Stimulated activated CD4-positive, alpha-beta T cell treated with anti-CD3 and anti-CD28 coated beads, Interleukin-15, amount 100 ng/mL, for 1 hour (primary cell): ENCODE measurements at places on chromosomes 5 and 9.

- DNase-seq: no peak
Observed at GRCh38 chr9:111914749-111915424, 18.3 kb downstream of the UGCG start.

GRCh38 chr9:99977033-99977792 is 70.8 kb downstream of the STX17 start:
- DNase-seq: no peak

GRCh38 chr5:145712245-145712644 is 122.9 kb downstream of the PRELID2 start:
- no peak for DNase-seq

DNA sequence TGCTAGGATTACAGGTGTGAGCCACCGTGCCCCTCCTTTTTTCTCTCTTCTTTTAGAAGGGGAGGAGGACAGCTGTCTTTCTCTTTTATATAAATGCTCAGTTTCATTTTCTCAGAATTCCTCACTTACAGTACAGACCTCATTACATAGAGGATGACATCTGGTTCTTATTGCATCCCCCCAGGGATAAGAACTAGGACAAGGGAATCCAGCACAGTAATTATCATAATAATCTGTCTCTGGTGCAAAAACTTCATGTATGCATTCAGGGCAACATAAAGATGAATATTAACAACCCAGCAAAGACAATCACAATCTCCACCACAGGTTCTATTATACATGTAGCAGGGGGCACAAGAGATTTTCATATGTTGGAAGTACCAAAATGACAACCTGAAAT is 5.1 kb downstream of the SPZ1 start:
- DNase-seq: no peak

DNA sequence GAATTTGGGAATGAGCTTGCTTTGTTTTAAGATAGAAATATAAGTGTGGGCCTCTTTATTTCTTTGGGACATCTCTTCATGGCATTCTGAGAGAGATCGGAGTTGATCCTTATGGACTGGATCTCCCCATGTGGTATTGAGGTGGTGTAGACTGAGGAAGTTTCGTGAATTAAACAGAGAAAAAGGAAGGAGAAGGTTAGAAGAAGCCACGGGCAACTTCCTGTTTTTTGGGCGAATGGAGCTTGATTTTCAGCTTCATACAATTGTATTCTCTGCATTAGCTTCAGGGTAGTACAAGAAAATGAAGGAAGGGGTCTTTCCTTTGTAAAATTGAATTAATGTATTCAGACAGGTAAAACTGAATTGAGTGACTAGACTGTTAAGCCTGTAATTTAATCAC is 70.5 kb upstream of the HMHB1 start:
- no peak for DNase-seq

DNA sequence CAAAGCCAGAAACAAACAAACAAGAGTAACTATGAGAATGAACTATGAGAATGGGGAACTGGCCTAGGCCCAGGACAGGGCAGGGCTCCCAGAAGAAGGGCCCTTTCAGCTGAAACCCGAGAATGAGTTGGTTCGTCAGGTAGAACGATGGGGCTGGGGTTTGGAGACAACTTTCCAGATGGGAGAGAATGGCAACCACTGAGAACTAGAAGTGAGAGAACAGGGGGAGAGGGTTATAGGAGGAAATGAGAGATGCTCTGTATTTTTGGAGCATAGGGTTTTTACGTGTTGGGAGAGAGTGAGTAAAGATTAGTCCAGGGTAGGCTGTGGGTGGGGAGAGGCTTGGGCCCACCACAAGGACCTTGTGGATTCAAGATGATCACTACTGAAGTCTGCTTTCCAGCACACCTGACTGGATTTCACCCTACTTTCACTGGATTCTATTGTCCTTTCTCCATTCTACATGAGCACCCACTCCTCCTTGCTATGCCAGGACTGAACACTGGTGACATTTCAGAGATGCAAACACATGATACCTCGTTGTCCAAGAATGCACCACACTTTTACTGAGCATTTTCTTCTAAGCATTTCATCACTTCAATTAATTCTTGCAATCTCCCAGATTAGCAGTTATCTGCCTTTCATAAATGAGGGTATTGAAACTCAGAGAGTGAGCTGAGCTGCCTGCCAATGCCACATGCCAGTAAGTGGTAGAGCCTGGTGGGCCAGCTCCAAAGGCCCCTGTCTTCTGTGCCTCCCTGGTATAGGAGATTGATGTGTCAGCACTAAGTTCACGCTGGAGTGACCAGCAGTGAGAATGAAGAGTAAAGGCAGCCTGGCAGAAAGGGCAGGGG is 3.2 kb upstream of the TMEM268 start:
- DNase-seq: no peak

- DNase-seq: no peak
Observed at GRCh38 chr9:132152231-132152630, 9.6 kb upstream of the NTNG2 start.

GRCh38 chr5:42828671-42829070 is 17.0 kb upstream of the SELENOP start:
- no peak for DNase-seq

DNA sequence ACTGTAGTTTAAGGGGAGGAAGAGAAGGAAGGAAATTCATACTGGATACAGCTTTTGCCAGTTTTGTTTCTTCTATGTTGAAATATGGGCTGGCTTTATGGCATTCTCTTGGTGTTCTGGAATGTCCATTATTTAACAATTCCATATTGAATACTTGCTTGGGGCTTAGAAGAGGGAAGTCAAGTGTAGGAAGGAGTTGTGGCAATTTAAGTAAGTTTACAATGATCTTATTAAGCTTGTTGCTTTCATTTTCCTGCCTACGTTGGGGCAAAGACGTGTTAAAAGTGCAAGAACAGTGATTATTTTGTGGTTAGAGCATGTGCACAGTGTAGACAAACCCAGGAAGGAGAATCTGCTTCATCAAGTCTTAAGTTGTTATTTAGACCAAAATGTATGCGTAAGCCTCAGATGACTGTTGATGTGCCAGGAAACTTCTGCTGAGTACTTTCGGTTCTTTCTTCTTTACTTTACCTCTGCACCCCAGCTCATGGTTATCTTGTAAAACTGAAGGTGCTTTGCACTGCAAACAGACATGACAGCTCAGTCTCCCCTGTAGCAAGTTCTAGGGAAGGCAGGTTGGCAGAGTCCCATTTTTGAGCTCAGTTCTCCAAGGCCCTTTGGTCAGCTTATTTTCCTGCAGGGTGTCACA is 75.8 kb downstream of the F2RL2 start:
- no peak for DNase-seq
